Amniotic stem cell (primary cell): ENCODE measurements at places on chromosomes 16 and 17.

- no peak for DNase-seq
These were observed 3.9 kb downstream of the GPR179 start for GRCh38 chr17:38339891-38340290.

- no peak for DNase-seq
These were observed 11.6 kb downstream of the WIPF2 start for GRCh38 chr17:40230670-40231069.

- DNase-seq, result no peak
These were observed 59.3 kb downstream of the SDK2 start for GRCh38 chr17:73584987-73585386.

GRCh38 chr17:68184816-68185436 lies 62.9 kb upstream of the AMZ2 start:
- no peak for DNase-seq
